SW 1271 (cell line): ENCODE measurements at places on chromosomes 5 and 9.

DNA sequence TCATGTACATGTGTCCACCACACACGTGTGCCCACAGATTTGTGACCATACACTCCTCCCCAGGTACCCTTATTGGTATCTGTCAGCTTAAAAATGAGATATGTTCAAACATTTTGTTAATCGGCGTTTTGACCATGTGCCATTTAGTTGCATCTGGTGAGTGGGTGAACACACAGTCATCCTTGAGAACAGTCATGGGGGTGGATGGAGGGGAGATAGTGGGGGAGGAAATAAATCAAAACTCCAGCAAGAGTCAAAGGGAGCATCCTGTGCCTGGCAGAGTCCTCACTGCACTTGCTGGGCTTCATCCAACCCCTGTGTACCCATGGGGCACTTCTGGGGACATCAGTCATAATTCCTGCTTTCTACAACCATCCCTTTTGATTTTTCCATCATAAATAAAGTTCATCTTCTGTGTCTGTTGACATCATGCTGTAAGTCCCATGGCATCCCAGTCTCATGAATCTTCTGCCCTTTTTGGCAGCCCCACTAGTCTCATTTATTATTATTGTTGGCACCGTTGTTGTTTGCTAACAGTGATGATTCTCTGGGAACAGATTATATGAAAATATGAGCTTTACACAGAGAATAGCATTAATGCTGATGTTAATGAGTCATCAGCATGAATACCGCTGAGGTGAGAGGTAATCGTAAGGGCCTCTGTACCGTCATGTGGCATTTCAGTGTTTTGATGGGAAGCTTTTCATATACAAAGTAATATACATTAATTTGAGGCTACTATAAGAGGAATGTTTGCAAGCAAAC, 24.4 kb upstream of the CLK4 start:
- no peak for DNase-seq

- no peak for DNase-seq
These were observed 33.1 kb upstream of the ADRB2 start for GRCh38 chr5:148793261-148793660.

- no peak for DNase-seq
These were observed 57.3 kb downstream of the RIGI start for GRCh38 chr9:32468740-32469139.

DNA sequence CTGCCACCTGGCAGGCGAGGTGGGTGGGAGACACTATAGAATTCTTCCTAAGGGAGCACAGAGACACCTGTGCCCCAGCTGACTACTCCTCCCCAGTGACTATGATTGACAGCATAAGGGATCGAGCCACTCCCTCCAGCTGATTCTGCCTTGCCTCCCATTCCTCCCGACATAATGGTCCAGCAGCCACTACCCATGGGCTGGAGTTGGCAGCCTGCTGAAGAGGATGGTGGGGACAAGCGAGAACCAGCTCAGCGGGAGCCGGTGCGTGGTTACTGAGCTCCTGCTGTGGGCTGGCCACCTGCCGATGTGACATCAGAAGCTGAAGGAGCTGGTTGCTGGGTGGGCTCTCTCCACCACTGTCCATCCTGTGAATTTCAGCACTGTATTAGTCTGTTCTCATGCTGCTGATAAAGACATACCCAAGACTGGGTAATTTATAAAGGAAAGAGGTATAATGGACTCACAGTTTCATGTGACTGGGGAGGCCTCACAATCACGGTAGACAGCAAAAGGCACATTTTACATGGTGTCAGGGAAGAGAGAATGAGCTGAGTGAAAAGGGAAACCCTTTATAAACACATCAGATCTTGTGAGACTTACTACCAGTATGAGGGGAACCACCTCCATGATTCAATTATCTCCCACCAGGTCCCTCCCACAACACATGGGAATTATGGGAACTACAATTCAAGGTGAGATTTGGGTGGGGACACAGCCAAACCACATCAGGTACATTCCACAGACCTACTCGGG, 12.1 kb upstream of the NCS1 start:
- no peak for DNase-seq

GRCh38 chr5:103057208-103058130, 62.5 kb downstream of the GIN1 start:
- no peak for DNase-seq

- no peak for DNase-seq
These were observed 319.7 kb downstream of the NFIB start for GRCh38 chr9:13994240-13994639.

- no peak for DNase-seq
These were observed 75.0 kb downstream of the TTC39B start for GRCh38 chr9:15231788-15232635.

DNA sequence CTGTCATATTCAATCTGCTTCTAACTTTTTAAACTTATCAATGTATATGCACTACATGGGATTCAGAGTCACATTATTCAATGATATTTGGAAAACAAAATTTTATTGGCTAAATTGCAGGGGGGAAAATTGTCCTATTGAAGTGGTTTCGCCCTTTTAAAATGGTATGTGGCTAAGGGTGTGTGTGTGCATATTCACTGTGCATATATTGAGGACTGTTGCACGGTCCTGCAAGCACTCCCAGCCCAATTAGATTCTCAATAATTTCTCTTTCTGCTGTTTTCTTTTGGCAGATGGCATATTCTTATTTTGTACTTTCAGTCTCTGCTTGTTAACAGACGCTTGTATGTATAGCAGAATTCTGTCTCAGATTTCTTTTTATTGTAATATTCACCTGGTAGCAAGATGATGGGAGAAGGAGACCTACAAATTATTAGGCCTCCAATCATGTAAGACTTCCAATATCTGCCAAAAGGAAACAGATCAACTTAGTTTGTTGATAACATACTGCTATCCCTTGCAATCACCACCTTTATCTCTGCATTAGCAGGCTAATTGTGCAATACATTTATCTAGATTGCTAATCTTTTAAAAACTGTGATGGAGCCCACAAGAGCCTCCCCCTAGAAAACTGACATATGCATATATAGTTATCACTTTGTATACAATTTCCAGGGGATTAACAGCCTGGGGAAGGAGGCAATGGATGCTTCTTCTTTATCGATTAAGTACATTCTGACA, 411.5 kb downstream of the PLK2 start:
- DNase-seq = no peak

GRCh38 chr9:98998441-98999151, 54.9 kb downstream of the COL15A1 start:
- DNase-seq = no peak

DNA sequence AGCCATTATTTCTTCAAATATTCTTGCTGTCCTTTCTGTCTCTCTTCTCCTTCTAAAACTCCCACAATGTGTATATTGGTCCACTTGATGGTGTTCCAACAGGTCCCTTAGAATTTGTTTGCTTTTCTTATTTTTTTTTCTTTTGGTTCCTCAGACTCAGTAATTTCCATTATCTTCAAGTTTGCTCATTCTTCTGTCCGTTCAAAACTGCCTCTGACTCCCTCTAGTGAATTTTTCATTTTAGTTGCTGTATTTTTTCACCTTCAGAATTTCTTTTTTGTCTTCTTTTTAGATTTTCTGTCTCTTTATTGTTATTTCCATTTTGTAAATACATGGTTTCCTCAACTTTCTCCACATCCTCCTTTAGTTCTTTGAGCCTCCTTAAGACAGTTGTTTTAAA, 6.4 kb upstream of the SRP19 start:
- no peak for DNase-seq

DNA sequence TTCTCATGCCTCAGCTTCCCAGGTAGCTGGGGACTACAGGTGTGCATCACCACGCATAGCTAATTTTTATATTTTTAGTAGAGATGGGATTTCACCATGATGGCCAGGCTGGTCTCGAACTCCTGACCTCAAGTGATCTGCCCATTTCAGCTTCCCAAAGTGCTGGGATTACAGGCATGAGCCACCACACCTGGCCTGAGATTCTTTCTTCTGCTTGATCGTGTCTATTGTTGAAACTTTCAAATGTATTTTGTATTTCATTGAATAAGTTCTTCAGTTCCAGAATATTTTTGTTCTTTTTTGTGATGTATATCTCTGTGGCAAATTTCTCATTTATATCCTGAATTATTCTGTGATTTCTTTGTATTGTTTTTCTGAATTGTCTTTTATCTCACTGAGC, 1063.3 kb upstream of the WWC1 start:
- DNase-seq = no peak

DNA sequence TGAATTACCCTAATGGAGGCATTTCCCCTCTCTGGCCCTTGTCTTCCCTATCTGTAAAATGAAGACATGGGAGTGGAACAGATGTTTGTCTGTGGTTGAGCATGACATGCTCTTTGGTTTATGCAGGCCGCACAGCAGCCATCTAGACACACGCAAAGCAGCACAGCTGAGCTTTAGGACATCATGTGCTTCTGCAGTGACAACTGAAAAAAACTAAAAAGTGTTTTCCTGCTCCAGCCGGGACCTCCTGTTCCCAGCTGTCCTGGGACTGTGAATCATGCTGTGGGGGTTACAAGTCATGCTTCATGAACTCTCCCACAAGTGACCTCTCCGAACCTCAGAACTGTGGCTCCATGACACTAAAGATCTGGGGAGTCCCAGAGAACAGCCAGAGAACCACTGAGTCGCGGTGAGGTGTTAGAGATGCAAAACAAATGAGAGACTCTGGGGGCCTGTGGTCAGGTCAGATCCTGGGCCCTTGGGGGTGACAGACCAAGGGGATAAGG, 1.7 kb downstream of the SMIM3 start:
- no peak for DNase-seq

DNA sequence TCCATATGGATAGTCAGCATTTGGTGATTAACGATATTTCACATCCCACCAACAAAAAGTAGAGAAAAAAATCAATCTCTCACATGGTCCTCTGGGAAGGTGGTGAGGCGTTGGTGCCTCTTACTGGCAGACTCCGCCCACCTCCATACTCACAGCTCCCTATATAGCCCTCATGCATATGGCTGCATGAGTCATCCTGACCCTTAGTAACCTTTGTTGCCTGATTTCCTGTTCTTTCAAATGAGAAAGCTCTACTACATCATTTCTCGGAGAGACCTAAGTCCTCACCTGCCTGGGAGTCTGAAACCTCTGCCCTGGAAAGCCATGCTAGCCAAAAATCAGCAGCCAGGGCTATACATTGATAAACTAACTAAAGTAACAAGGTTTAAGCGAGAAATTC, 33.3 kb upstream of the ABCA1 start:
- DNase-seq = no peak

DNA sequence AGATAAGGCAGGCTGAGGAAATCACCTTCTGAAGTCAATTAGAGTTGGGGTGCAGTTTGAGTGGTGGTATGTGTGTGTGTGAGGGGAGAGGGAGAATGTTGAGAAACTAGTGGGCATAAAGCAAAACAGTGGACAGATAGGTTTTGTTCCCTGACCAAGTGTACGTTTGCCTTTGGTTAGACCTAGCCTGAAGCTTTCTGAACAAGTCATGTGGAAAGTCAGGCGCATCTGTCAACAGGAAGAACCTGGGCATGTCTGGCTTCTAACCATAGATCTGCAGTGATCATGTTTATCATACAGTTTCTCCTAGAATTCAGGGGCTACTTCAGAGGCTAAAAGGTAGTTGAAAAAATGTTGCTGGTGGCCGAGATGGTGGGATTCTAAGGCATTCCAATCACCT, 143.2 kb upstream of the PCA3 start:
- no peak for DNase-seq

- DNase-seq = no peak
These were observed 78.9 kb upstream of the ZNF462 start for GRCh38 chr9:106784076-106784475.

DNA sequence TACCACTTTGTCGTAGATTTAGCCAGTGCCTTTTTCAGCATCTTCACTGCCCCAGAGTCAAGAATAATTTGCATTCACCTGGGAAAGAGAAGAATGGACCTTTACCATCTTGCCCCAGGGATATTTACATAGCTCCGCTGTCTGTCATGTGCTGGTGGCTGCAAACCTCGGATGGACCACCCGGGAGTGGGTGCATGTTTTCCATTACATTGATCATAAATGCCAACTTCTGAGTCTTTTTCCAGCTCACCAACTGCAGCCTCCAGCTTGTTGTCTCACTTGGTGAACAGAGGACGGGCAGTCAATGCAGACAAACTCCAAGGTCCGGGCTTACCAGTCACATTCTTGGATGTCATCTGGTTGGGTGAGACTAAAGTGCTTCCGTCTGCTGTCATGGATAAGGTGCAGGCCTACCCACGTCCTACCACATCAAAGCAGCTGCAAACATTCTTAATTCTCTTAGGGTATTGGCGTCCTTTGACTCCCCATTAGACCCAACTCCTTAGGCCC, 155.8 kb upstream of the APC start:
- DNase-seq = no peak

DNA sequence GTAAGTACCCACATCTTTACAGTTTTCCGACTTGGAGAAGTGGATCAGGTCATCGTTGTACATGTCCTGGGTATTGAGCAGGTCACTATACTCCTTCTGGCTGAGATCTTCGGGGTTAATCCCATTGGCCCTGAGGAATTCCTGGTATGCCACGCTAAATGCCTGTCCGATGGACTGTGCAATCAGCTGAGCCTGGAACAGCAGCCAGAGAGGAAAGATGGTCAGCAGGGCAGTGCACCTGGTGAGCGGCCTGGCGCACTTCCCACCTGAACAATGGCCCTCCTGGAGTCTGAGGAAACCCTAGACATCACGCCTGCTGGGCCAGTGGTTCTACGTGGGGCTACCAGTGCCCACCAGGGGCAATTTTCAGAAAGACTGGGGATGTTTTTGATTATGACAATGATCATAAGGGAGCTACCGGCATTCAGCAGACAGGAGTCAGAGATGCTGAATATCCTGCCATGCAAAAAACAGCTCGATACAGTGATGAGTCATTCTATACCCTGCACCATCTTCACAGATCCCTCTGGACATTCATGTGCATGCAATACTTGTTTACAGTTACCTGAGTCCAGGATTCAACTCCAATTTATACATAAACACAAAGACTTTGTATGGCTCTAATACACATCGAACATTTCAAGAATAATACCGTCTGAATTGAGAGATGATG, 127.2 kb downstream of the ENTREP1 start:
- no peak for DNase-seq

DNA sequence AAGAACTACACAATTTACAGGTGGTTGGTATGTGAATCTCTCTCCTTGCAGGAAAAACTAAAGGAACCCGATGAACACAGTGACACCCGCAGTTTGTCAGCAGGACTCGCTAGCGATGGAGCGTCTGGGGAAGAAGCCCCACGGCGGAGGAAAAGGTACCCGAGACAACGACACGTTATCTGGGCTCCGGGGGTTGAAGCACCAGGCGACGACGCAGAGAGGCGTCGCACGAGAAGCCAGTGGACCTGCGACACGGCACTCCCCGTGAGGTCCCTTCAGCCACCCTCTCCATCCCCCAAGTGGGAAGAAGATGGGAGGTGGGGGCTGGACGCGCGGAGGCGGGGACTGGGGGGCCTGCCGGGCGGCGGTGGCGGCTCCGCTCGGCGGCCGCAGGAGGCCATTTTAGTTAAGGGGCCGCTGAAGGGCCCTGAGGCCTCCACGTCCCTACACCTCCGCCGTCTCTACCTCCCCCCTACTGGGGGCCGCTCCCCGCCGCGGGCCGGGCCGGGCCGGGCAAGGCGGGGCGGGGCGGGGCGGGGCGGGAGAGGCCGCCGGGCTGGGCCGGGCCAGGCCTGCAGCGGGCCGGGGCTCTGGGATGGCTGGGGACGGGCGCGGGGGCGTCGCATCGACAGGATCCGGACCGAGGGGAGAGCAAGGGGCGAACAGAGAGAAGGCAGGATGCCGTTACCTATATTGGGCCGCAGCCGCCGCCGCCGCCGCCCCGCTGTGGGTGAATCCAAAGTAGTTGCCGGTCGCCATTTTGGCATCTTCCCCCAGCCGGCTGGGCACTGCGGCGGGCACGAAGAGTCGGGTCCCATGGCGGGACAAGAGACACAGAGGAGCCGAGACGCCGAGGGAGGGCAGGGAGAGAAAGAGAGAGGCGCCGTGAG, 754 bp downstream of the ZFR start:
- no peak for DNase-seq
